ENCODE measurements at places on chromosomes 3 and 15. TPM values are rescaled to one million over a fixed set of nuclear protein-coding genes. Genes with fewer than 3 reads are reported as not detected.

HTR3E gene
- not detected for total RNA-seq

DNA sequence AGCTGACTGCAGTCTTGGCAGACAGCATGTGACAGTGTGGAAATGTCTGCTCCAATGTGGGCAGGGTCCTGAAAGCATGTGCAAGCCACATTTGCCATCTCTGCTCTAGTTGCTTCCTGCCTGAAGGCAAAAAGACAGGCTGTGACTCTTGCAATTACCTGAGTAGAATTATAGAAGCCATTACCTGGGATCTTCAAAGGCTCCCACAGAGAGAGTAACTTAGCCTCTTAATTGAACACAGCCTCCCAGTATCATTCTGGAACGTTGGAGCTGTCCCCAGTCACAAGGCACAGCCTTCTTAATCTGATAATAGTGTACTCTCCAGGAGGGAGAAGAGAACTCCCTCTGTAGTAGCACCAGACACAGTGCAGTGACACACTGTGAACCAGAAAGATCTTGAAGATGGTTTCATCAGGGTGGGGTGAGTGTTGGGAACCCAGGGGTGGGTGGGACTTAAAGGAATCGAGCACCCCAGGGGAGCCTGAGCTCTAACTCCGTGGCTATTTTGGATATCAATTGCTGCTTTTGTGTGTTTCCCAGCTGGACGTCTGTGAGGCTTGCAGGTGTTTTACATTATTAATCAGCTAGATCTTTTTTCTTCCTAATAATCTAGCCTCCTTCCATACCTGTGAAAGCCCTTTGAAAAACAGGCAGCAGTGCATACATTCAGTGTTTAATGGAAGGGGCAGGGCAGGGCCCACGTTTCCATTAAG, 40.6 kb upstream of the GLCE start:
- DNase-seq: no peak

DNA sequence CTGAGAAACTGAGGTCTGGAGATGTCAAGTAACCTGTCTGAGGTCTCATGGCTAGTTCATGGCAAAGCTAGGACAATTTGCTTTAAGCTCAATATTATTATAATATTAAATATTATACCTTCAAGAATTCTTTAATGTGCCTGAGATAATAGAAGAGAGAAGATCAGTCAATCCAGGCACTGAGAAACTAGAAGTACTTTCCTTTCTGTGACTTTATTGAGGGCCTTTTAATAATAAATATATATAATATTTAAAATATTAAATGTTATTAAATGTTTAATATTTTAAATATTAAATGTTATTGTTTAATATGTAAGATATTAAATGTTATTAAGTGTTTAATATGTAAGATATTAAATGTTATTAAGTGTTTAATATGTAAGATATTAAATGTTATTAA, 144.3 kb upstream of the DNAJC19 start:
- no peak for DNase-seq

DNA sequence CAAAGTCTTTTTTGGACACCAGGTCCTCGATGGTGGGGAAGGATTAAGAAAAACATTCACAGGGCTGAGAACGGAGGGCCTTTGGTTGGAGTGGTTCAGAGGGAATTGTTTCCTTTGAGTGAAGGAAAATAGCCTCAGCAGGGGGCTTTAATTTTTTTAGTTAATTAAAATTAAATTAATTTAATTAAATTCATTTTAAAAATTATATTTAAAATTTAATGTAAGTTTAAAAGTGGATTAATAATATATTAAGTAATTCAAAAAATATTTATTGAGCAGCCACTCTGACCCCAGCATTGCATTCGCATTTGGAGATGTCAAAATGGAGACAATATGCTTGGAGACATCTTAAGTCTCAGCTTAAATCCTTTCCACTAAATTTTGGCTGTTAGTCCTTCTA, 136.7 kb downstream of the KCNH8 start:
- no peak for DNase-seq
